H1 (cell line): ENCODE measurements at places on chromosomes 1 and 21.

DNA sequence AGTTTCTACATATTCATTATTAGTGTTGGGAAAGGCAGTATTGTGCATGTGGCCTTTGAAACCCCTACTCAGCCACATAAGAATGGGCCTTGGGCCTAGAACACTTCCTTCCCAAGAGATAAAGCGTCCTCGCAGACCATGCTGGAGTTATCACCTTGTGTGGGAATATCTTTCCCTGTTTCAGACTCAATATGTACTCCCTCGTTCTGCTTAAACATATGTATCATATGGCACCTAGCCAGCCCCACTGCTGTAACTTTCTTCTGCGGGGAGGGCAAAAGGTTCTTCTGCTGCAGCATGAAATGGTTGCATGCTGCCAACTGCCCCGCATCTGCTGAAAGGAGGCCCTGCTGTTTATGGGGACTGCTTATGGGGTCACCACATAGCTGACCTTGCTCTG lies 92.0 kb downstream of the CRB1 start:
- DNase-seq = no peak

GRCh38 chr21:45556645-45557615 lies 14.7 kb upstream of the SLC19A1 start:
- DNase-seq = no peak

DNA sequence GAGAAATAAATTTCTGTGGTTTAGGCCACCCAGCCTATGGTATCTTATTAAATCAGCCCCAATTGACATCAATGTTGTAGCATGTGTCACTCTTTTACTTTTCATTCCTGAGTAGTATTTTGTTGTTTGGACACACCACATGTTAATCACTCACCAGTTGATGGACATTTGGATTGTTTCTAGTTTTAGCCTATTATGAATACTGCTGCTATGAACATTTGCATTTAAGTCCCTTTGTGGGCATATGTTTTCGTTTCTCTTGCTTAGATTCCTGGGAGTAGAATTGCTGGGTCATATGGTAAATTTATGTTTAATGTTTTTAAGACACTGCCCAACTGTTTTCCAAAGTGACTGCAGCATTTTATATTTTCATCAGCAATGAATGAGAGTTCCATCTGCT lies 50.2 kb upstream of the NUF2 start:
- DNase-seq = no peak

DNA sequence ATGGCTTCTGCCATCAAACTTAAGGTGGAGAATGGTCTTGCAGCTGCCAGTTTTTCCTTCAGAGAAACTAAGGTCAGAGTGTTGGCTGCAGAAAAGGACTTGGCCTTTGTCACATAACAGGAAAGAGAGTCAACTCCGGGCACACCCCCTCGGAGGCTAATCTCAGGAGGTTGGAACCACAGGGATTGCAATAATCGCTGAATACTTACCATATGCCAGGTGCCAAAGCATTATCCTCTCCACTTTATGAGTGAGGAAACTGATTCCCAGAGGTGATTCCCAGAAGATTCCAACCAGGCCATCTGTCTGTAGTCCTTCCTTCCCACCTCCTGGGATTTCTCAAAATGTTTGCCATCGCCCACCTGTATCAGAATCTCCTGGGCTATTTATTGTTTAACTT lies 54.0 kb downstream of the LACTBL1 start:
- no peak for DNase-seq

GRCh38 chr1:69553726-69554125 lies 14.0 kb upstream of the LRRC7 start:
- no peak for DNase-seq

- DNase-seq = no peak
Measured at GRCh38 chr1:70442490-70442889, 31.4 kb downstream of the CTH start.
